ENCODE measurements at places on chromosomes 16 and 17.

GRCh38 chr16:72878301-72879269 is 169.3 kb downstream of the ZFHX3 start:
- DNase-seq, result no peak

DNA sequence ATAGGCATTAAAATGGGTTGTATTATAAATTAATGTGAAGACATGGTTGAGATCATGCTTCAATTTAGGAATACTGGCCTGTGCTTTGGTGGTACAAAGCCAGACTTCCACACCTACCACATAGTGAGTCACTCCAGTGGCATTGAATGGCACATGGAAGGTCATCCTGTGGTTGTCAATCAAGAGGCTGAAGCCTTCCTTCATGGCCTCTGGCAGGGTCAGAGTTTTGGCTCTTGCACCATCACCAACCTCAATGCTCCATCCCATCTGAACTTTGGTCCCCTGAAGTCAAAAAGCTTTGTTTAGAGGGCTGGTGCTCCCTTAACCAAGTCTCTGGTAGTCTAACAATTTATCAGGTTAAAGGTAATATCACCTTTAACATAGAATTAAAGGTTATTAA is 6.1 kb downstream of the ZP2 start:
- DNase-seq, result no peak

- DNase-seq, result no peak
These were observed at the start of gene WIPI1 for GRCh38 chr17:68457168-68457538. WIPI1 (minus strand) TSS chr17:68457496; CDS start chr17:68457421, 75 bp downstream.

DNA sequence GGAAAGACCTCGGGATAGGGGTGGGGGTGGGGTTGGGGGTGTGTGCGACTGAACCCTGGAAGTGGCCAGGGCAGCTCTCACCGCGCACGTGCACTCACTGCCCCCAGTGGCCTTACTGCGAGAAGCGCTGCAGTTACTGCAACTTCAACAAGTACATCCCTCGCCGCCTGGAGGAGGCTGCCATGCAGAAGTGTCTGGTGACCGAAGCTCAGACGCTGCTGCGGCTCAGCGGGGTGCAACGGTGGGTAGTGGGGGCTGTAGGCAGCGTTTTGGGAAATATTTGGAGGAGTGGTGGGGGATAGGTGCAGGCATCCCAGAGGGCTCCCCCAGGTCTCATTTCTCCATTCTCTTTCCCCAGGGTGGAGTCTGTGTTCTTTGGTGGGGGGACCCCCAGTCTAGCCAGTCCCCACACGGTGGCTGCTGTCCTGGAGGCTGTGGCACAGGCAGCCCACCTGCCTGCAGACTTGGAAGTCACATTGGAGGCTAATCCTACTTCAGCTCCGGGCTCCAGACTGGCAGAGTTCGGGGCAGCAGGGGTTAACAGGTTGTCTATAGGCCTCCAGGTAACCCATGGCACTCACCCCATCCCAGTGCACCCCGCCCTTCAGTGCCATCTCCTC is 972 bp downstream of the RSAD1 start:
- peak; percentile 75 for DNase-seq

DNA sequence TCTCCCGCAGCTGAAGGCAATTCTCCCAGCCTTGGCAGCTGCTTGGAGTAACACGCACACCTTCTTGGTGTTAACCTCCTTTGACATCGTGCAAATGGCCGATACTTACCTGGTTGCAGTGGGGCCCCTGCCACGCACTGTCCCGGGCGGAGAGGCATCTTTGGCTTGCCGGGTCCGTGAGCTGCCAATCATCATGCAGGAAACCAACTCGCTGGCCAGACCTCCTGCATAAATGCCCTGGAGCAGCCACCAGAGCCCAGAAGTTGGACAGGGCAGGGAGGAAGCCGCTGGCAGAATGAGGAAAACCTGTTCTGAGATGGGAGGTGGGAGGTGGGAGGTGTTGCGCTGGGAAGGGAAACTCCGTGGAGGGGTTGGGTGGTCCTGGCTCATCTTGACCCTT is 41.7 kb upstream of the CREBBP start:
- no peak for DNase-seq

- no peak for DNase-seq
These were observed 92.9 kb downstream of the C16orf78 start for GRCh38 chr16:49466529-49466831.

DNA sequence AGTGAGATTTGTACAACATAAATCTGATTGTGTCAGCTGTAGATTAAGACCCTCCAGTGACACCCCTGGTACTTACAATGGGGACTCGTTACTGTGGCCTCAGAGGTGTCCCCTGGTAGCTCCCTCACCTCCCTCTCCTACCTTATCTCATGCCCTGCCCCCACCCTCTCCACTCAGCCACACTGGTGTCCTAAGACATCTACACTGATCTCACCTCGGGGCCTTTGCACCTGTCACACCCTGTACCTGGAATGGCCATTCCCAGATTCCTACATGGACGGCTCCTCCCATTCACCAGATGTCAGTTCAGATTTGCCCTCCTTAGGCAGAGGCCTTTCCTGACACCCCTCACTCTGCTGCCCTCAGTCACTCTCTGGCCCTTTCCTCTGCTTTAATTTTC is 319.3 kb downstream of the CPPED1 start:
- no peak for DNase-seq

All from CD4-positive, alpha-beta T cell treated with Interleukin-17A for 4 hours (primary cell).